ENCODE measurements at places on chromosomes 5 and 9.

DNA sequence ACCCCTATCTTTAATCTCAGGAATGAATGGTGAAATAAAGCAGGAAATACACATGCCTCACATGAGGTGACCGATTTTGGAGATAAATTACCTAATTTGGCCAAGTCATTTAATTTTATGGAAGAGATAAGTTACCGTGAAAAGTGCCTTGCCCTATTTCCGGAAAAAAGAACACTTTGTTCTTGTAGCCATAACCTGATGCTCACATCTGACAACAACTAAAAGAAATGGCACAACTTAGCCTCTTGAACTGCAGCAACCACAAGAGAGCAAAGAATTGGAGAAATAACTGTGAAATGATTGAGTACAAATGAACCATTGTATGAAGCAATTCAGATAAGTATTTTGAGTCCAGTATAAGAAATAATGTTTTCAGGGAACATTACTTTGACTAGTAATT is 628.1 kb upstream of the TYRP1 start:
- DNase-seq, result no peak

- no peak for DNase-seq
These were observed 73.8 kb downstream of the C9orf50 start for GRCh38 chr9:129547063-129547462.

DNA sequence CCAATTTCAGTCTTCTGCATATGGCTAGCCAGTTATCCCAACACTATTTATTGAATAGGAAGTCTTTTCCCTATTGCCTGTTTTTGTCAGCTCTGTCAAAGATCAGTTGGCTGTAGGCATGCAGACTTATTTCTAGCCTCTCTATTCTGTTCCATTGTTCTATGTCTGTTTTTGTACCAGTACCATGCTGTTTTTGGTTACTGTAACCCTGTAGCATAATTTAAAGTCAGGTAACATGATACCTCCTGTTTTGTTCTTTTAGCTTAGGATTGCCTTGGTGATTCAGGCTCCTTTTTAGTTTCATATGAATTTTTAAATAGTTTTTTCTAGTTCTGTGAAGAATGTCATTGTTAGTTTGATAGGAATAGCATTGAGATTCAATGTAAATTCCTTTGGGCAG is 104.9 kb upstream of the SLCO6A1 start:
- no peak for DNase-seq

GRCh38 chr5:65359981-65360380 is 121.7 kb downstream of the ADAMTS6 start:
- DNase-seq, result no peak

- DNase-seq, result no peak
These were observed 148.8 kb downstream of the RAB3C start for GRCh38 chr5:58731641-58732040.

GRCh38 chr5:160442824-160443431 is 21.3 kb downstream of the PTTG1 start:
- no peak for DNase-seq

GRCh38 chr5:43582082-43583005 is 20.6 kb upstream of the NNT start:
- DNase-seq, result no peak

- no peak for DNase-seq
These were observed 24.6 kb upstream of the IFNK start for GRCh38 chr9:27499451-27499850.

- no peak for DNase-seq
These were observed 46.8 kb upstream of the RNF130 start for GRCh38 chr5:180118391-180118791.

- no peak for DNase-seq
These were observed 123.4 kb downstream of the ARL15 start for GRCh38 chr5:54186912-54187445.

DNA sequence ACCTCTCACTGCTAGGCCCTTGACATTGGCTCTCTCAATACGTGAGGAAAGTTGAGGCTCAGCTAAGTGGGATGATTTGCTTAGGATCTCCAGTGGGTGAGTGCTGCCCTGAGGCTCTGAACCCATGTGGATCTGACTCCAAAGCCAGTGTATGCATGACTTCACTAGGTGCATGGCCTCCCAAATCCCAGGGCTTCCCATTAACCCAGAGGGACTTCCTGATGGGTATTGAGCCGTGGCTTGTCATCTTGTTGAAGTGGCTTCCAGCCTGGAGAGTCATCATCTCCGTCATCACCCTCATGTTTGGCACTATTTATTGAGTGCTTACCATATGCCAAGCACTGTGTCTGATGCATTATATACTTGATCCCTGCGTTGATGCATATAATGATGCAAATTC is 37.3 kb upstream of the TEX48 start:
- no peak for DNase-seq

DNA sequence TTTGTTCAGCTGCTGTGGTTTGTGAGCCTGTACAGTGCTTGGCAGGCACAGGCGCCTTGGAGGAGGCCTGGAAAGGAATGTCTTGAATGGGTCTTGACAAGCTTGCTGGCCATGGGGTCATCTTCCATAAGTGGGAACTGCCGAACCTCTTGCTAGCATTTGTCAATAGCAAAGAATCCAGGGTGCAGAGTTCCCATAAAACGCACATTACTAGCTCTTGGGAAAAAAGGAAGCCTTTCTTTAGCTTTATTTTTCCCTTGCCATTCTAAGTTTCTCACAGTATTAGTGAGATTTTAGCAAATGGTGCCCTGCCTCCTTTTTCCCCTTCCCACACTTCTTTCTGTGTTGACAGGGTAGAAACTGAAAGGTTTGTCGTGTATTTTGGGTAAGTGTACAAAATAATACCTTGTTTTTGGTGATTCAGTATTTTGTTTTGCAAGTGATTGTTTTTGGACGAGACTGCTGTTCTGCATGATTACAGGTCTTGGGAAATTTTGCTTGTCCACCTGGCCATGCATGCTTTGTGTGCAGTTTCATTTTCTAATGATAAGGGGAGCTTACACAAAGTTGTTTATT is 82.0 kb downstream of the ADGRV1 start:
- no peak for DNase-seq

DNA sequence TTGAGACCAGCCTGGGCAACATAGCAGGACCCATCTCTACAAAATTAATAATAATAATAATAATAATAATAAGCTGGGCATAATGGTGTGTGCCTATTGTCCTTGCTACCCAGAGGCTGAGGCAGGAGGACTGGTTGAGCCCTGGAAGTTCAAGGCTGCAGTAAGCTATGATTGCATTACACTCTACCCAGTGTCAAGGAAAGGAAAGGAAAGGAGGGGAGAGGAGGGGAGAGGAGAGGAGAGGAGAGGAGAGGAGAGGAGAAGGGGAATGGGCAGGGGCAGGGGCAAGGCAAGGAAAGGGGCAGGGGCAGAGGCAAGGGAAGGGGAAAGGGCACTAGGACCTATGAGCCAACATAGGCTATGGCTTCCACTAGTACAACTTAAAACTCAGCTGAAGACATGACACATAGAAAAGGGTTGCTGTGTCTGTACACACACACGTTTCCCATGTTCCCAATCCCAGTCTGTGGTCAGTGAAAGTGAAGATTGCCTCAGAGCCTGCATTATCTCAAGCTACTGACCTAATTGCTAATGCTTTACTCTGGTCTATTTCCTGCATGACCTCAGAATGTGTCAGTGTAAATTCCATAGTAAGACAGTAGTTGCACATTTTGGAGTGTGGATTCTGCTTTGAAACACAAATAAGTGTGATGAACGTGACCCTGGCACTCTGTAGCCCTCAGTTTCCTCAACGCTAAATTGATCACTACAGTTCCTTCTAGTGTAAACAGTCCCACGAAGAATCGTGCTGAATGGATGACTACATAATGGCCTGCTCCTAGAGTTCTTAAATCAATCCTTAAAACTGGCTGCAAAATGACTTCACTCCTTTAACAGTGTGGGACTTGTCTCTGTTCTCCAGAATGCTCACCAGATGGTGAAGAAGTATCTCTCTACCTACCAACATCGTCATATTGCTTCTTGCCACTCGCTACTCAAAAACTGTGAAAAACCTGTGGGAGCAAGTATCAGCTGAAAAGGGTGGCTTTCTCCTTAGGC is 497.0 kb downstream of the RAB3C start:
- DNase-seq, result no peak

DNA sequence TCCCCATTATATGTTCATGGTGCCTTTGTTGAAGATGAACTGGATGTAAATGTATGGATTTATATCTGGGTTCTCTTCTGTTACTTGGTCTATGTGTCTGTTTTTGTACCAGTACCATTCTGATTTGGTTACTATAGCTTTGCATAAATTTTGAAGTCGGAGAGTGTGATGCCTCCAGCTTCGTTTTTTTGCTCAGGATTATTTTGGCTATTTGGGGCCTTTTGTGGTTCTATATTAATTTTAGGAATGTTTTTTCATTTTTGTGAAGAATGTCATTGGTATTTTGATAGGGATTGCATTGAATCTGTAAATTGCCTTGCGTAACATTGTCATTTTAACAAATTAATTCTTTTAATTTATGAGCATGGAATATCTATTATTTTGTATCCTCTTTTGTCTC is 36.6 kb upstream of the ZNF366 start:
- DNase-seq, result no peak

- DNase-seq, result no peak
These were observed 1.2 kb downstream of the TTC33 start for GRCh38 chr5:40754381-40755092.

DNA sequence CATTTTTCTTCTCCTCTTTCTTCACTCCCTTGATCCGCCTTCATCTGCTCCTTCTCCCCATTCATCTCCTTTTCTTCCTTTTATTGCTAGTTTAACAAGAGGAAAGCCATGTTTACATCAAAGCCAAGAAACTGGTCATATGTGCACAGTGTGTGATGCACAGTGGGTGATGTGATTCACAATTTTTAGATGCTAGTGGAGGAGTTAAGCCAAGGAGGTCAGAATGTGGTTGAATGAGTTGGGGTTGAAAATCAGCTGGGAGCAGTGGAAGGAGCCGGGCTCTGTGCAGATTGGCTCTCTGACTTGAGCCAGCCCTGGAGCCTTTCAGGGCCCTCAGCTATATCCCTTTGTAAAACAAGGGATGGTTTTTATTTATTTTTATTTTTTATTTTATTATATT is 7.3 kb downstream of the ACER2 start:
- no peak for DNase-seq

GRCh38 chr5:1387059-1387755 is 42.3 kb upstream of the CLPTM1L start:
- no peak for DNase-seq

DNA sequence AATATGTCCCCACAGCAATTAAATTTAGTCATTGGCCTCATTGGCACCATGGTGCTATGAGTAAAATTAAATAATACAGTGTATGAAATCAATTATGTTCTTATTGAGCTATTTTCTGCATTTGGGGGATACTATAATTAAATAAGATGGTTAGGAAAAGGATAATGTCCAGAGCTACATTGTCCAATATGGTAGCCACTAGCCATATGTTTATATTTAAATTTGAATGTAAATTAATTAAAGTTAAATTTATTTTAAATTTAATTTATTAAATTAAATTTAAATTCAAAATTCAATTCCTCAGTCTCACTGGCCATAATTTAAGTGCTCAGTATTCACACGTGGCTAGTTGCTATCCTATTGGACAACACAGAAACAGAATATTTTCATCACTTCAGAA is 115.7 kb downstream of the SPATA31D1 start:
- DNase-seq, result no peak

- DNase-seq, result no peak
These were observed 7.1 kb upstream of the IL17B start for GRCh38 chr5:149386166-149386565.

GRCh38 chr5:95812074-95812471 is 10.5 kb downstream of the GLRX start:
- no peak for DNase-seq

GRCh38 chr5:108989761-108990392 is 242.2 kb downstream of the FER start:
- no peak for DNase-seq

GRCh38 chr9:108727580-108728111 is 128.1 kb downstream of the ACTL7B start:
- no peak for DNase-seq

DNA sequence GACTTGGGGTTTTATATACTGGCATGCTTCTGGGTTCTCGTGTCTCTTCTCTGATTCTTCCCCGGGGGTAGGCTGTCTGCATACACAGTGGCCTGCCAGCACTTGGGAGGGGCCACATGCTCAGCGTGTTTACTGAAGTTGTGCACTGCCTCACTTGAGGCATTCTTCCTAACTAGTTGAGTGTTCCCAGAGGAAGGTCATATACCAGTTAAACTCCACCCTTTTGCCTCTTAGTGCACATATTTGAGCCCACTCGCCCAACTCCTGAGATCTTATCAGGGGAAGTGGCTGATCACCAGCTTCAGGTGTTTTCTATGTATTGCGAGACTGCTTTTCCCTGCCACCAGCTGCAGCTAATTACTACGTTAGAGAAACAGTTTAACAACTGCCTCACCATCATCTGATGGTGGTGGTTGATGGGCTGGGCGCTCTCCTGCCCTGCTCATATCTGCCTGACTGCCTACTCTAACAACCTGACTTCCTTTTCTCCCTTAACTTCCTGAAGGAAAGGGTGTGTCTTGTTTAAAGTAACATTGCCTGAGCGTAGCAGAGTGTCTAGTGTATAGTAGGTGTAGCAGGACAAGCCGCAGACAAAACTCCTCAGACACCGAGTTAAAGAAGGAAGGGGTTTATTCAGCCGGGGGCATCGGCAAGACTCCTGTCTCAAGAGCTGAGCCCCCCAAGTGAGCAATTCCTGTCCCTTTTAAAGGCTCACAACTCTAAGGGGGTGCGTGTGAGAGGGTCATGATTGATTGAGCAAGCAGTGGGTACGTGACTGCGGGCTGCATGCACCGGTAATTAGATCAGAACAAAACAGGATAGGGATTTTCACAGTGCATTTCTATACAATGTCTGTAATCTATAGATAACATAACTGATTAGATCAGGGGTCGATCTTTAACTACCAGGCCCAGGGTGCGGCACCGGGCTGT is 60.1 kb upstream of the CLINT1 start:
- DNase-seq, result no peak

DNA sequence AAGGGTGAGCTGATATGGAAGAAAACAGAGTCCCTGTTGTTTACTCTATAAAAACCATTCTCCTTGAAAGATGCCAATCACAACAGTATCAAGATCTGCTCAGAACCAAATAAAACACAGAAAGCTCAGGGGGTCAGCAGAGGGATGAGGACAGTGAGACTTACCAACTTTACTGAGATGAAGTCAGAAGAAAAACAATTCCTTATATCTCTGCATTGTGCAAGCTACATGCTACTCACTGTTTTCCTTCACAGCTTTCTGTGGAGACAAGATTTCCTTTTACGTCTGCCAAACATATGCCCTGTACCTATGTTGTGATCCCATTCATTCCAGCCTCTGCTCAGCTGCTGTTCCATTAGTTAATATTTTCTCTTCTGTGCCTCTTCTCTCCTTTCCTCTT is 185.6 kb downstream of the TSSK1B start:
- DNase-seq, result no peak

- no peak for DNase-seq
These were observed 565.5 kb upstream of the DMAC1 start for GRCh38 chr9:8365029-8365428.

Data from stimulated activated CD8-positive, alpha-beta memory T cell treated with anti-CD3 and anti-CD28 coated beads, Interleukin-4, amount 100 ng/mL, for 1 hour (primary cell).